ENCODE measurements at places on chromosomes 11 and 22. TPM values are rescaled to one million over a fixed set of nuclear protein-coding genes. Genes with fewer than 3 reads are reported as not detected.

GRCh38 chr11:103878646-103879045, 157.8 kb upstream of the DDI1 start:
- no peak for DNase-seq

DNA sequence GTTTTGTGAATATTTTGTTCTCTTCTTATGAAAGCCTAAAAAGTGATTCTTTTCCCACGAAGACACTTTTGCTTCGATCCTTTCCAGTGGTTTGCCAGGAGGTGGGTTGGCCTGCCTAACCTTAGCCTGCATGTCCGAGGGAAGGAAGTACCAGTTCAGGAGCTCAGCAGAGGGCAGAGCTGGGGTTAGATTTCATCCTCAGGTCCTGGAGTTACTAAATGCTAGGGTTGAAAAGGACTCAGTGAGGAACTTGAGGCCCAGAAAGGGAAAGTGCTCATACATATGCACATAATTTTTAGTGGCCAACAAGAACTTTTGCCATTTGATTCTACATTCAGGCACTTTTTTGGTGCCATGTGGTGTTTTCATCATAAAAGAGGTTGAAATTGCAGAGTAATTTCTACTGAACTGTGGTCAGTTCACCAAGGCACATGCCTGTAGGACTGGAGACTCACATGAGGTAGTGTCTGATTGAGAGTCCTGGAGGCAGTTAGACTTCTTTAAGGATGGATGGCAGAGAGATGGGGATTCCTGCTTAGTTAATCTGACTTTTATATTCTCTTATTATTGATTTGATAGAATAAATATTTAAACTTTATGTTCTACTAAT, 36.7 kb downstream of the NCAM1 start:
- no peak for DNase-seq

Gene RAB3IL1
- total RNA-seq, result not detected

- DNase-seq, result no peak
Observed at GRCh38 chr11:113504586-113504985, 29.4 kb upstream of the DRD2 start.

DNA sequence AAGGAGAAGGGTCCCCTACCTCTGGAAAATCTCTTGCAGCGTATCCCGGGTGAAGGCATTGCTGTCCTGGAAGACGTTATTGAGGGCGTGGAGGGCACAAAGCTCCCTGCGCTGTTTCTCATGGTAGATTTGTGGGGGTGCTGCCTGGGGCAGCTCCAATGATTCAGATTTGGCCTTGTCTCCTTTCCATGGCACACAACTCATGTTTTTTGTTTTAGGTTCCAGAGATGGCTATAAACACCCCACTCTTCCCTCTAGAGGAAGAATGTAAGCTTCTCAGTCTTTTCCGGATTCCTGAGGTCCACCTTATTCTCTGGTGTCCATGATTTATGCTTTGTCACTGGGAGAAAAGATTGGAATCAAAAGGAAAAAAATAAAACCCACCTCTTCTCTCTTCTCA, 959 bp downstream of the JOSD1 start:
- DNase-seq, result no peak

Gene CFL1
- 1,119 TPM for total RNA-seq

DNA sequence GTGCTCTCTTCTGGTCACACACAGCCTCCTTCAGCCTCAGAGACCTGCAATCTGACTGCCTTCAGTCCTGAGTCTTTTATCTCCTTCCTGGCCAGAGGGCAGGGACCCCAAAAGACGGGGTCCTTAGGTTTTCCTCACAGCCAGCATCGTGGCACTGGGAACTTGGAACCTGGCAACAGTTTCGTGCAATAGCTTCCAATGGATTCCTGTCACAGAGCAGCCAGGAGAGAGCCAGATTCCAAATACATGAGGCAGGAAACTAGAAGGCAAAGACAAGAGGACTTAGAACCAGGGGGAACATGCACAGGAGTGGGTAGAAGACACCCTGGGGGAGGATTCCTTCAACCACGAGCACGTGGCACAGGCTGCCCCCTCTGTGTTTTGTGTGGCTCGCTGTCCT, 48.6 kb downstream of the C11orf91 start:
- no peak for DNase-seq

DNA sequence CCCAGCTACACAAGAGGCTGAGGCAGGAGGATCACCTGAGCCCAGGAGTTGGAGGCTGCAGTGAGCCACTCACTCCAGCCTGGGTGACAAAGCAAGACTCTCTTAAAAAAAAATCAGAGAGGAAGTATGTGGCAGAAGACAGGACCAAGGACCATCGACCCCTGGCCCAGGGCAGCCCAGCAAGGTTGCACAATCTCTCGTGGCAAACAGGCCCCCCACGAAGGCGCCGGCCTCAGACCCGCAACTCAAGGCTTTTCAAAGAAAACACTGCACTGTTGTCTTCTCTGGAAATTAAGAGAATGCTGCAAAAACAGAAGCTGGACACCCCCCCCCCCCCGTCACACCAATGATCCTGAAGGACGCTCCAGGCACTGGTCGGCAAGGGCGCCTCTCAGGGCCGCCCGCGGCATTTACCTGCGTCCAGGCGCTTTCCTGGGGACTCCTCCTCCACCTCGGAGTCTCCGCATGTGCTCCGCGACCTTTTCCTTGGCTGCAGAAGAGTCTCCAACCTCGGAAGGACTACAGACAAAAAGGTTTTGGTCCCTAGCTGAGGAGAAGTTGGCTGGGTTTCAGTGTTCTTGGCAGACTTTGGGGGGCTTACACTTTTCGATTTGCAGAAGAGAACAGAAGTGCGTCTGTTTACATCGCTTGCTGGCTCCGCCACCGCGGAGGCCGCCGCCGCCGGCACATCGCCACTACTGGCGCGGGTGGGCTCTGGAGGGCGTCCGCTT, 40.5 kb downstream of the BRD1 start:
- no peak for DNase-seq

- DNase-seq, result no peak
Observed at GRCh38 chr22:49292909-49293308, 534.8 kb downstream of the BRD1 start.

GRCh38 chr11:71447791-71448256, 369 bp downstream of the DHCR7 start:
- DNase-seq, result peak; percentile 40

DNA sequence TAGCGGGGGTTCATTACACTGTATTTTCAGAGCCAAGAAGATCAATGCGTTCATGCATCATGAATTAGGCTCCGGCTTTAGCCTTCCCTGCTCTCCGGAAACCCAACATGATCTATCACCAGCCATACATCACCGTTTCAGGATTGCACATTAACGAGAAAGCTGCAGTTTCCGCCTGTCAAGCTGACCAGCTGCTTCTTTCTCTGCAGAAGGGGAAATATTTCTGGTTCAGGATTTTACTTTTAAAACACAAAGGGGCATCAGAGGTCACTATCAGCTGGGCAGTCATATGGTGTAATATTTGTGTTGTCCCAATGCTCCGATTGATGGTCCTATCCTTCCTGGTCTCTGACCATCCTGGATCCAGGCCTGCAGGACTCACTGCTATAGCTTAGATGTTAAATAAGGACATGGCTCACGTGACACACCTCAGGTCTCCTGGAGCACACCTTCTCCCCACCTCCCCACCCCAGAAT, 21.4 kb upstream of the CADM1 start:
- no peak for DNase-seq

Data from OCI-LY7 (cell line).